ENCODE measurements at places on chromosomes 4 and X.
A peak's percentile ranks its signal among the peaks of the same experiment; 100 is the strongest.

- DNase-seq: peak; percentile 49
- H3K27ac ChIP-seq: peak overlapping the region; percentile 80
- H3K27me3 ChIP-seq: no peaks in the 10 kb centered on the region
- H3K36me3 ChIP-seq: no peaks in the 10 kb centered on the region
- peak overlapping the region; percentile 21 for H3K4me3 ChIP-seq
- peaks cover 4% of the 10 kb centered on the region for H3K4me1 ChIP-seq
These were observed 36.5 kb upstream of the PPM1K start for GRCh38 chr4:88320780-88321373.

- no peaks in the 10 kb centered on the region for H3K4me1 ChIP-seq
- peak; percentile 28 for DNase-seq
- peak overlapping the region; percentile 80 for H3K27ac ChIP-seq
These were observed 137.0 kb downstream of the KCNIP4 start for GRCh38 chr4:21811565-21811964.

GRCh38 chr4:87982036-87982435 lies 6.5 kb downstream of the SPP1 start:
- H3K4me3 ChIP-seq: no peak overlapping the region
- no peak for DNase-seq
- H3K27me3 ChIP-seq: no peaks in the 10 kb centered on the region
- peaks cover 8% of the 10 kb centered on the region for H3K4me1 ChIP-seq

DNA sequence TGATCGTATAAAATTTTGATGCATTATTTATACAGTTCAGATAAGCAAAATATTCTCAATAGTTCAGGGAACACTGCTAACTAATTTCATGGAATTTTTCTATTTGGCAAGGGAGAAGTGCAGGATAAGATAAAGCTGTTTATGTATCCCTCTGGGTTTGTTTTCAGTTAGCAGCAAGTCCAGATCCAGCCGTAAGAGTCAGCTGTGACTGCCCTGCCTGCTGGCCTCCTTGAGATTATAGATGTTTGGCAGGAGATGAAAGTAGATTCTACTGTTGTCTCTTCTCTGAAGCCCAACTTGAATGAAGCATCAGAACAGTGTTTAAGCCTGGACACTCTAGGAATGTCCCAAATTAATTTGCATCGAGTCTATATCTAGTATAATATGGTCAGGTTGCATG lies 29.5 kb downstream of the ANTXR2 start:
- peak; percentile 26 for DNase-seq
- H3K36me3 ChIP-seq: no peaks in the 10 kb centered on the region
- H3K4me3 ChIP-seq: no peak overlapping the region
- H3K27ac ChIP-seq: no peak overlapping the region
- no peaks in the 10 kb centered on the region for H3K27me3 ChIP-seq
- H3K4me1 ChIP-seq: no peaks in the 10 kb centered on the region

DNA sequence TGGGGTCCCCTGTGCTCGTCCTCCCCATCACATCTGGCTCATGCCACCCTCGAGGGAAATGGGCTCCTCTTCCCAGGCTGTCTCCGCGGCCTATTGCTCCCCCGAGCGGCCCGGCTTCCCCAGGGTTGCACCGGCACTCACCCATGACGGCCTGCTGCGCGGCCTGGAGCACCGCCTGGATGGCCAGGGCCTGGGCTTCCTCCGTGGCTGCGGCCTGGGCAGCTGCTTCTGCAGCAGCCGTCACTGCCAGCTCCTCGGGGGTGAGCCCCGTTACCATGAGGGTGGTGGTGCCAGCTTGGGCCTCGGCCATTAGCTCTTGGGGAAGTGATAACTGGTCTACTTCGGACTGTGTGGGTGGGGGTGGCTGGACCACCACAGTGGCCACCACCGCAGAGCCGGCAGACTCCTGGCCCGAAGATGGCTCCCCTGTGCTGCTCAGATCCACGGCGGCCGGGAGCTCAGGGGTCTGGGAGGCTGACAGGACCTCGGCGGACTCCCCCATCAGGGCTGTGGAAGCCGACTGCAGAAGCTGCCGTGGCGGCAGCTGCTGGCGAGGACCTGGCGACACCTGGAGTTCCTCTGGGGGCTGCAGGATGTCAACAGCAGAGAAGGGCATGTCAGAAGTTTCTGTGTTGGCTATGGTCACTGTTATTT lies 8.1 kb upstream of the RENBP start:
- H3K4me1 ChIP-seq: peaks cover 15% of the 10 kb centered on the region
- DNase-seq: no peak
- H3K27me3 ChIP-seq: no peaks in the 10 kb centered on the region
- H3K36me3 ChIP-seq: peaks cover 94% of the 10 kb centered on the region
- H3K4me3 ChIP-seq: no peak overlapping the region
- no peak overlapping the region for H3K27ac ChIP-seq

All from mesenchymal stem cell (in vitro differentiated cells and primary cell).